ENCODE measurements at places on chromosomes 2 and 18.

DNA sequence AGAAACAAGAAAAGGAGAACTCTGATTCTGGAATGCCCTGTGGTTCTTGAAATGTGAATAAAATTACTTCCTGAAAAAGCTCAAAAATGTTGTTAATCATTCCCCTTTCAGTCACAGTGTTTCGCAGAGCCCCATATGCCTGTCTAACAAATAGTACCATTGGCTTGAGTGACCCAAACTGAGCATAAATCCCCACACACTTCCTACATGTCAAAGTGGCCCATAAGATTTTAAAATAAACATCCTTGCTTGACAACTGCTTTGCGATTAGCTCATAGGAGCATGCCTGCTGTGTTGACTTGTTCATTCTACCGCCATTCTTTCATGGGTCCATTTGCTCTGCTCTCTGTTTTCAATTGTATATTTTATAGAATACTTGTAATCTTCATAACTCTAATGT, 377.8 kb upstream of the SMIM21 start:
- DNase-seq = no peak

- no peak for DNase-seq
Measured at GRCh38 chr2:125272651-125273050, 1247.6 kb downstream of the CNTNAP5 start.

GRCh38 chr18:34978953-34979608, 62.1 kb upstream of the MAPRE2 start:
- DNase-seq = peak; percentile 33

GRCh38 chr2:124032799-124033198, 7.7 kb downstream of the CNTNAP5 start:
- DNase-seq = no peak

- DNase-seq = no peak
Measured at GRCh38 chr18:21366896-21367295, 124.9 kb downstream of the GREB1L start.

DNA sequence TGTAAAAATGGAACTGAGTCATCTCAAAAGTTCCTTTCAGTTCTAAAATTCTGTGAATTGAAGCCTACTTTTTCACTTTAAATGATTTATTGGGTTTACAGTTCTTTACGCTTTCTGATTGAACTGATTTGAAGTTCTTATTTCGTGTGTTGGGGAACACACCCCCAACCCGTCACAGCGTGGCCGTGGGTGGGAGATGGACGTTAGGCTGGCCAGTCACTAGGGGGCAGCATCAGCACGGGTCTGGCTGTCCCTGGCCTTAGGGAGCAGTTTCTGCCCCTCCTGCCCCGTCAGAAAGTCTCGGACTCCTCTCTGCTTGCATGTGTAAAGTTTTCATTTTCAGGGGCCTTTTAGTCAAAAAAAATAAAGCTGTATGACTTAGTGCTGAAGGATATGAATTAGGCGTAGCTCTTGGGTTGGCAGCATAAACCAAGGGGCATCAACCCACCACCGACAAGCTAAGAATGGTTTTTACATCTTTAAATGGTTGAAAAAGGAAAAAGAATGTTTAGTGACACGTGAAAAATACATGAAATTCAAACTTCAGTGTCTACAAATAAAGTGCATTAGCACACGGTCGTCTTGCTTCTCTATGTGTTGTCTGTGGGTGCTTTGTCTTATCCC, 63.4 kb downstream of the ZCCHC2 start:
- peak; percentile 30 for DNase-seq

DNA sequence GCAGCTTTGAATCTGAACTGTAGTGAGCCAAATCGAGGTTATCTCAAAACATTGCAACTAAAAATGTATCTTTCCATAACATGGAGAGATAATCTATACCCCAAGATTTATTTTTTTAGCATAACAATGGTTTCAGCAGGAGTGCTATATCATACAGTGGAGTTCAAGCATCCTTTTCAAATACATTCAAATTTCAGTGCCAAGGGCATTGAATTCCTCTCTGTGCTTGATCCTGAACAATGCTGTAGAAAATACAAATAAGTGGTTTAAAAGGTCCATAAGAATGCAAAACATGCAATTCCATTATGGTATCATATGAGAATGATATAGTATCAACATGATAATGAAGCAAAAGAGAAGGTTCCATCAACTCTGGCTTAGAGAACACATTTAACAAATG, 201.7 kb downstream of the TXNL1 start:
- DNase-seq = no peak

DNA sequence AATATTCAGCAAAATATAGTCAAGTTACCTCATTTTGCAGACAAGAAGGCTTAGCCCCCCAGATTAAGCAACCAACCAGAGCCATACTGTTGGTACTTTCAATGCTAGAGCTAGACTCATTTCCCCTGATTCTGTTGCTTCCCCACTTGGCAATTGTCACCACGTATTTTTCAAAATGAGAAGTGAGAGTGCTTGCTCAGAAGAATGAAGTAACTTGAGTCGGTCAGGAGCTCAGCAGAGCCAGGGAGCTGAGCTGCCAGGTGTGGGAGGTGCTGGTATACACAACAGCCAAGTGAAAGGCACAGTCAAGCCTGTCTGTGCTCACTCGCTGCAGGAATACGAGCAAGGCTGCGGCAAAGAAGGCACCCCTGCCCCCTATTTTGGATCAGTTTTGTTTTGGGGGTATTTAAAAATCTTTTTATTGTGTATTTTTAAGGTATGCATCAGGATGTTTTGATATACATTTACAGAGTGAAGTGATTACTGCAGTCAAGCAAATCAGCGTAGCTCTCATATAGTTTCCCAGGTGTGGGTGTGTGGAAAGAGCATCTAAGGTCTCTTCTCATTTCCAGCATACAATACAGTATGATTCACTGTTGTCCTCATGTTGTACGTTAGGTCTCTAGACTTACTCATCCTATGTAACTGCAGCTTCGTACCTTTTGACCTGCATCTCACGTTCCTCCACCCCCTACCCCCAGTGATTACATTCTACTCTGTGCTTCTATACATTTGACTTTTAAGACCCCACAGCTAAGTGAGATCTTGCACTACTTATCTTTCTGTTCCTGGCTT, 62.4 kb downstream of the MRPS9 start:
- no peak for DNase-seq
